Activated CD8-positive, alpha-beta T cell treated with anti-CD3 and anti-CD28 coated beads for 36 hours (primary cell): ENCODE measurements at places on chromosomes 12 and 14.

DNA sequence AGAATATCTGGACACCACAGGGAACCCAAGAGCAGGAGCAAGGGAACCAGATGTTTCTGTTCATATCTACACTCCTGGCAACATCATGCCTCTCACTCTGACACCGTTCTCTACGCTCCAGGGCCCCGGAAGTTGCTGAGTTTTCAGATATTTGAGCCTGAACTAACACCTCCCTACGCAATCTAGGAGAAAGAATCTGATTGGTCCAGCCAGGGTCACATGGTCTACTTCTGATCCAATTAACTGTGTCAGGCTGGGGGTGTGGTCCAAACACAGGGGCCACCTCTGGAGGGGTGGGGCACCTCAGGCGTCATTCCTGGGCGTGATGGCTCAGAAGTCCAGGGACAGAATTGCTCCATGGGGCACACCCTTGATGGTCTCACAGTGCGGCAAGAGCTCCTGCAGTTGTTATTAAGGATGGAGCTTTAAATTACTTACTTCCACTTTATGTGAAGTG, 165.5 kb downstream of the PTPN11 start:
- DNase-seq, result no peak

DNA sequence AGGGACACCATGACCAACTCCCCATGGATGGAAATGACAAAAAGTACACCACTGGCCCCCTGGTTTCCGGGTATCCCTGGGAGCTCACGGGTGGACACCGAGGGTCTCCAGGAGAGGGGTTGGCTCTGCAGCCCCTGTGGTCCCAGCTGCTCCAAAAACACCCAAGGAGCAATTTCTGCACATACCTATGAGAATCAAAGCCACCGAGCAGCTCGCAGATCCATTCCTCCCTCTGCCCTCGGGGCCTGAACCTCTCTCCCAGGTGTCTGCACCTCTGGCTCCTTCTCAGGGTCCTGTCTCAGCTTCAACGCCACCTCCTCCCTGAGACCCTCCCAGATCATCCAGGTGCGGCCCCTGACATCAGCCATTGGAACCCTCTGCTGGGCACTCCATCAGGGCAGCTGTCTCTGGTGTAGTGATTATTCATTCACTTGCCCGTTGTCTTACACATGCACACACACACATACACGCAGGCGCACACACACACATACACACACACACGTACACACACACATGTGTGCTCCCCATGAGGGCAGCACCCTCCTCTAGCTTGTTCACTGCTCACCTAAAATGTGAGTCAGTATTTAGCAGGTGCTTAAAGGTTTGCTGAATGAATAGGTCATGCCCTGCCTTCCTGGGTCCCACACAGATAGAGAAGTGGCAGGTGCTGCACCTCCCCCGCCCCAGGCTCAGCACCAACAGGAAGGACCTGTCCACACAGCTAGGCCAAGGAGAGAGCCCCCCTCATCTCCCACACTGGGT, 5.9 kb downstream of the RIMBP2 start:
- no peak for DNase-seq

GRCh38 chr14:22410497-22410896, 178.5 kb downstream of the DAD1 start:
- DNase-seq, result no peak

DNA sequence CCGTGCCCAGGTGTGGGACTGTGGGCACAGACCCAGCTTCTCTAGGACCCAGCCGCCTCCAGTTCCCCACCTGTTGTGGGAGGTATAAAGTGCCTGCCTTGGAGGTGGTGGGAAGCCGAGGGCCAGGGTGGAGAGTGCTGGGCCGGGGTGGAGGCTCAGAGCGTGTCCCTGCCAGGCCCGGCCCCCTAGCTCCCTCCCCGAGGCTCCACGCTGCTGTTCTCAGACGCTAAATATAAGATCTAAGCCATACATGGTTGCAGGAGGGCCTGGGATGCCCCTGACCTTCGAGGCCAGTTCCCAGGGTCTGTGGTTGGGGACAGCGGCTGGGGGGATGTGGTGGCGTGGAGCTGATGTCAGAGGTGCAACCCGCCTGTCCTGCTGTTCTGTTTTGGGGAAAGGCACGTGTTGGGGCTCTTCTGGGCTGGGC, 10.8 kb downstream of the INF2 start:
- DNase-seq, result no peak
